ENCODE measurements at places on chromosomes 4 and X.

GRCh38 chrX:154458116-154458953, at the start of gene PLXNA3:
Gene PLXNA3, plus strand, starts transcription at chrX:154458281. Its CDS starts 1,903 bp downstream, at chrX:154460184.
- DNase-seq, result peak; percentile 62

DNA sequence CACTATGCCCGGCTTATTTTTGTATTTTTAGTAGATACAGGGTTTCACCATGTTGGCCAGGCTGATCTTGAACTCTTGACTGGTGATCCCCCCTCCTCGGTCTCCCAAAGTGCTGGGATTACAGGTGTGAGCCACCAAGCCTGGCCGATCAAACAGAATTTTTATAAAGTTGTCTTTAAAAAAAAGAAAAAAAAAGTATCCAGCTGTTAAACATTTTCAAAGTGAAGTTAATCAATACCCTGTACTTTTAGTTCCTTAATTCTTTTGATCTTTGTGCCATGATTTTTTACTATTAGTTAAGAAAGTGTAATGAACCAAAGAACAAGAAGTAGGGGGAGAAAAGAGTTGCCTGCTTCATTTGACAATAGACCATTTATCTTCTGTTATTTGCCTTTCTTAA, 24.3 kb downstream of the SMAD1 start:
- DNase-seq, result no peak

- no peak for DNase-seq
These were observed 66.0 kb upstream of the TENM3 start for GRCh38 chr4:182177166-182177565.

GRCh38 chrX:43559644-43560043, 96.5 kb upstream of the MAOA start:
- peak; percentile 33 for DNase-seq

DNA sequence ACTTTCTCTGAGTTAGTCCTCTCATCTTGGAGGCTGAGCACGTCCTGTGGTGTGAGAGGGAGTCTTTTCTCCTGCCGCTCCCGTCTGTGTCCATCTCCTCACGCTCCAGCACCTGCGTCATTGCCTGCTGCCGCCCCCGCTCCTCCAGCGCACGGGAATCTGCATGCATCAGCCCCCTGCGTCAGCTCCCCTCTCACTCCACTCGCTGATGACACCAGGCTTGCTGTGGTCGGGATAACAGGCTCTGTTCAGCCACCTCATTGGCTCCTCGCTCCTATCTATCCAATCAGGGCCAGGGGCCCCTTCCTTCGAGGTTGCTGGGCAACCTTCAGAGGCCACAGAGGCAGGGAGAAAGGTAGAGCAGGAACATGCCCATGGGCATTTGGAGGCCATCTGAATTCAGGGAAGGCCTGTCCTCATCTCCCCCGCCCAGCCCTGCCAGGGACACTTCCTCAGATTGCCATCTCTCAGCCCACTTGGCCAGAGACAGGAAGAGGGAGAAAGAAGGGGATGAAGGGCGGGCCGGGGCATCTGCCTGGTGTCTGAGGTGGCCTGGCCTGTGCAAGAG, 9.3 kb downstream of the ZNF185 start:
- DNase-seq, result no peak

DNA sequence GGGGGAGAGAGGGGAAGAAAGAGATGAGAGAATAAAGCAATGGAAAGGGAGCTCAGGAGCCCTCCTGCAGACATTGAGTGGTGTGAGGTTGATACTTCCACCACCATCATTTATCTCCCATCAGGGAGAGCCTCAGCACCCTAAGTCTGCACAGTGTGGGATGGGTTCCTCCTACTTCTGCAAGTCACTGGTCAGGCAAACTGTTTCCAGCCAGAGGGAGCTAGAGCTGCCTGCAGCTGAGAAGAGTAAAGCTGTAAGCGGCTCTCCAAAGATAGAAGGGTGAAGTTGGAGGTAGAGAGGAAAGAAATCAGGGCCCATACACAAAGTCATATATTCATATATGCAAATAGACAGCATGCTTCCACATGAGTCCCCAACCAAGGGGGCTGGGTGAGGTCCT, 21.9 kb upstream of the ZNF81 start:
- DNase-seq, result no peak

DNA sequence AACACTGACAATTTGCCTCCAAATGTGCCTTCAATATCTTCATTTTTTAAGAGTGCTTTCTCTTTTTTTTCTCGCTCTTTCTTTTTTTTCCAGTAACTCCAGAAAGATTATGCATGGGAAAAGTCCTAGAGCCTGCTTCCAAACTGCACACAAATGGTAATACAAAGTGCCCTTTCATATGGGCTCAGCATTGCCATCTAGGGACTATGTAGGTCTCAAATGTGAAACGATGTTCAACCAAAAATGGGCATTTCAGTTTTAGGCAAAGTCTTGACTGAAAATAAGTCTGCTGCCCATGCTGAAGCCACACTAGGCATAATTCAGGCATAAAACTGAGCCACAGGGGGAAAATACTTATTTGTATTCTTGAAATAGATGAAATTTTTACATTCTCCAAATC, 65.6 kb downstream of the SYNPO2 start:
- DNase-seq, result no peak

DNA sequence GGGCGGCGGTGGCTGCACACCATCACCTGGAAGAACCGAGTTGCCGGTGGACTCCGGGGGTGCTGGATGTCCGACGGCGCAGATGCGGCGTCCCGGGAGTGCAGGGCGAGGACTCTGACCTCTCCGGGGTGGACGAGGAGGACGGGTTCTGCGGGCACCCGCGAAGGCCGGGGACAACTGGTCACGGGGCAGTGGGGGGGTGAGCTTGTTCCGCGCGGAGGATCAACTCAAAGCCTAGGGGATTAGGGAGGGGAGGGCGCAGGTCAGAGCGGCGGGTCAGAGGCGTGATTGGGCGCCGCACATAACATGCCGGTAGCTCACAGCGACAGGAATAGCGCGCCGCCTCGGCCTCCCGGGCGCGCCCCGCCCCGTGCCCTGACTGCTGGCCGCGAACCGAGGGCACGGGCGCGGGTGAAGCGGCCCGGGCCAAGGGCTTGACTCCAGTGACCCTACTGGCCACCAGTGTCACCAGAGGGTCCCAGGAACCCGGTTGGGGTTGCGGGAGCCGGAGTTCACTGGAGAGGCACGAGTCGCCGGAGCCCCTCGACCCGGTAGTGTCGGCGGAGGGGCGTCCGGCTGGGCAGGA, at the start of gene KLHL34:
Gene KLHL34, minus strand, starts transcription at position 179 of the 586 bp plus-strand sequence. CDS start 542 bp downstream, outside the sequence.
- DNase-seq, result no peak

DNA sequence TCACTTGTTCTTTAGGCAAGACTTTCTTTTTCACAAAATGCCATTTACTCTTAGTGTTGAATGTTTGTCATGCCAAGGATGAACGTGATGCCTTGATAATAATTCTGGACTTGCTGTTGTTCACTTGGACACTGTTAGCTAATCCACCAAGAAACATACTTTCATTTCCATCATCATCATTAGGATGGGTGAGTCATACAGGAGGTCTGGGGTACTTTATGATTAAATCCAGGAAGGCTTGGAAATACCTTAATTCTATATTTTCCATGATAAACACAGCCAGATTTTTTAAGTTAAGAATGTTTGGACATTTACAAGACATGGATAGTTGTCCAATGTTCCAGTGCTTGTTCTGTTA, 260.7 kb upstream of the GIMD1 start:
- no peak for DNase-seq

GRCh38 chr4:26524011-26524410, 33.7 kb upstream of the CCKAR start:
- DNase-seq, result no peak

DNA sequence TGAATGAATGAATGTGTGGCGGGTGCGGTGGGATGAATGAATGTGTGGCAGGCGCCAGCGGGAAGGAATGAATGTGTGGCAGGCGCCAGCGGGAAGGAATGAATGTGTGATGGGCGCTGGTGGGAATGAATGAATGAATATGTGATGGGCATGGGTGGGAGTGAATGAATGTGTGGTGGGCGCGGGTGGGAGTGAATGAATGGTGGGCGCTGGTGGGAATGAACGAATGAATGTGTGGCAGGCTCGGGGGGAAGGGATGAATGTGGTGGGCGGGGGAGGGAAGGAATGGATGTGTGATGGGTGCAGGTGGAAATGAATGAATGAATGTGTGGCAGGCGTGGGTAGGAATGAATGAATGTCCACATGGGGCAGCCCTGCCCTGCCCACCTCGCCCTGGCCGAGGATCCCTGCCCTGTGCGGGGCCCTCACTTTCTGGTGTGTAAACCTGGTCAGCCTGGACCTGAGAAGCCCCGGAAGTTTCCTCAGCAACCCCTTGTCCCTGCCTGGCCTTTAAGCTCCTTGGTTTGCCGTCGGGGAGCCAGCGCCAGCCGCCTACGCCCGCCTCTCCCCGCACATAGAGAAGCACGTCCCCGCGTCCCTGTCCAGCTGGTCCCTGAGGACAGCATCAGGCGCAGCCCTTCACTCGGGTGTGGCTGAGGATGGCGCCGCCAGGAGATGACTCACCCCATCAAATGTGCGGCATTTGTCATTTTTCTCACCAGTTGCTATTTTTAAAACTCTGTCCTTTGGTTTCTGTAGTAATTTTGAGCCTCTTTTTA, 112.8 kb upstream of the LRPAP1 start:
- no peak for DNase-seq

GRCh38 chrX:112867570-112867969, 26.9 kb upstream of the AMOT start:
- DNase-seq, result no peak

GRCh38 chr4:53477038-53477565, 99.7 kb downstream of the FIP1L1 start:
- no peak for DNase-seq
